IMR-90 (cell line): ENCODE measurements at places on chromosomes 4 and X. TPM values are rescaled to one million over a fixed set of nuclear protein-coding genes. Genes with fewer than 3 reads are reported as not detected.
A peak's percentile ranks its signal among the peaks of the same experiment; 100 is the strongest.

The ETNPPL gene
- not detected in 2 replicates for total RNA-seq

The NEUROG2 gene
- total RNA-seq, result not detected in 2 replicates

The TLL1 gene
- not detected in 2 replicates for total RNA-seq

The GUCY2F gene
- not detected in 2 replicates for total RNA-seq

The CDS1 gene
- total RNA-seq, result under 0.01 TPM in 1 of 2 replicates, not detected in the other

The VMA21 gene
- 28.5 and 49.4 TPM in 2 replicates for total RNA-seq

The AFM gene
- not detected in 2 replicates for total RNA-seq

The ZNF630 gene
- 0.28 and 0.54 TPM in 2 replicates for total RNA-seq

DNA sequence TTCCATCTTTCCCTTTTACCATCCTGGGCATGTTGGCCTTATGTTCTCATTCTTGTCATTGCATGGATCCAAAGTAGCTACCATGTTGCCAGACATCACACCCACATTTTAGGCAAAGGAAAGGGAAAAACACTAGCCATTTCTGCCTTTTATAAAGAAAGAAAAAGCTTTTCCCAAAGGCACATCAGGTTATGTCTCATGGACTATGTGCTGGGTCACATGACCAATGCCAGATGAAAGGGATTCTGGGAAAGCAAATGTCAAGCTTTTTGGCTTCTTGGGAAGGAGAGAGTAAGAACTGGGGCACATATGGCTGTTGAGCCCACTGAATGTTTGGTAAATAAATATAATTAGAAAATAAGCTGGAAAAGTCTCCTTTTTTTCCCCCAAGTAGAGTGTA is 4.3 kb upstream of the SOD3 start:
- no peak for DNase-seq

DNA sequence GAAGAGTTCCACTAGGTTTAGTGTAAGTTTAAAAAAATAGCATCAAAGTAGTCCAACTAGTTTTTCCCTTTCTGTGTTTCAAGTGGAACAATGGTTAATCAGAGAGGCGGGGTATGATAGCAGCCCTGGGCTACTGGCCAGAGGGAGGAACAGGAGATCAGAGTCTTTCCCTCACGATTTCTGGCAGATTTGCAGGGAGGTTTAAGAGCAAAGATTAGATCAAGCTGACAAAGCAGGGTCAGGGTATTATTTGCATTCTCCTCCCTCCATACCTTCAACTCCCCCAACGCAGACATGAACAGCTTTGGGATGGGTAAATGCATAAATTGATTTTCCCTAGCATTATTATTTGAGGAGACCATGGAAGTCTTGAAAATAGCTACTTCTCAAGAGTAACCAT is 277.6 kb upstream of the DIAPH2 start:
- DNase-seq, result peak; percentile 59

GRCh38 chr4:156765277-156765676 is 206.3 kb downstream of the PDGFC start:
- DNase-seq, result peak; percentile 28

DNA sequence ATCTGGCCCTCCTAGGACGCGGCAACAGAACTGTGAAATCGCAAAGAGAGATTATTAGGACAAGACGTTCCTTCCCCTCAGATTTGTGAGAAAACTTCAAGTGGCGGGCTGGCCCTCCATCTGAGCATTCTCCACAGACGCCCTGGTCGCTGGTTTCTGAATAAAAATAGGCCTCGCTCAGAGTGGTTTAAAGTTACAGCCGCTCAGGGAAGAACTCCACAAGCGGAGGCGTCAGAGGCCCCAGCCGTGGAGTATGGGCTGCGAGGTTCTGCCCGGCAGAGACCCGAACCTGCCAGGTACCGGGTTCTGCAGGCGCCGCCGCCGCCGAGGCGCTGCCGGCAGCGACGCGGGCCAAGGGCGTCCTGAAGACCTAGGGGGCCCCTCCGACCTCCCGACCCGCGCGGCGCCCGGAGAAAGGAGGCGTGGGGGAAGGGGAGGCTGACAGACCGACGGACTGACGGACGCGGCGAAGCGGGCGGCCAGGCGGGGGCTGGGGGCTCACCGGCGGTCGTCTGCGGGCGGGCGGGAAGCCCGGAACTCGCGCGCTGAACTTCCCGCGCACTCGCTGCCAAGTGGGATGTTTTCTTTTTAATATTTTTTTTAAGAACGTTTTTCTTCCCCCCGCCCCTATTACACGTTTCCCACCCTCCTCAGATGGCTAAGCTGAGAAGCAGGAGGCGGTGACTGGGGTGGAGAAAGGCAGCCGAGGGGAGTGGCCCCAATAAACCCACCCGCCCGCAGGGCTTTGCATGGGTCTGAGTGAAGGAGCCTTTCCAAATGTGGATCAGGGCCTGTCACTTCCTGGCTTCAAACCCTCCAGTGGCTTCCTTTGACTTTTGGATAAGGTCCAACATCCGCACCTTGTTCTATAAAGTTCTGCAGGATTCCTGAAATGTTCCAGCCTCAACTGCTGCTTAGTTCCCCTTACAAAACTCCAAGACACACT is at the start of gene PABPC4L:
TSS of gene PABPC4L (minus strand) at position 574 of the 946 bp plus-strand sequence. CDS start 770 bp downstream, outside the sequence.
- DNase-seq, result peak; percentile 24

DNA sequence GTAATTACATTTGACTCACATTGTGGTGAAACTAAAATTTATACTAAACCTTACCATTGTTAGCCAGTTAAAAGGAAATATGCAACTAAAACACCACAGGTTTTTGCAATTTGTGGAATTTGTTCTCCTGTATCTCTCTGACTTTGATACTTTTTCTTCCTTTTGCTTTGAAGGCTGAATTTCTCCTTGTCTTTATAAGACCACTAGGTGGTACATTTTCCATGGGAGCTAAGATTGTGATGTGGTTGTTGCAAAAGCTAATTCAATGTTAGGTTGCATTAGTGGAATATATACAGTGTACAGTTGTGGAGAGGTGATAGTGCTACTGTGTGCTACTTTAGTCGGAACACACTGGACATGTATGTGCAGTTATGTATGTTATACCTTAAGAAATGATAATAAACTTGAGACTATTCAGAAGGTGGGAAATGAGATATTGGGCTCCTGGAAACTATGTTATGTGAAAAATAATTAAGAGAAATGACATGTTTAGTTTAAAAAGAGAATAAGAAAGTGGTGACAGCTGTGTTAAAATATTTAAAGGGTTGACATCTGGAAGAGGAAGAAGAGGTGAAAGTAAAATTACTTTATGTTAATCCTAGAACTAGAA is 70.3 kb downstream of the ARL9 start:
- peak; percentile 63 for DNase-seq

DNA sequence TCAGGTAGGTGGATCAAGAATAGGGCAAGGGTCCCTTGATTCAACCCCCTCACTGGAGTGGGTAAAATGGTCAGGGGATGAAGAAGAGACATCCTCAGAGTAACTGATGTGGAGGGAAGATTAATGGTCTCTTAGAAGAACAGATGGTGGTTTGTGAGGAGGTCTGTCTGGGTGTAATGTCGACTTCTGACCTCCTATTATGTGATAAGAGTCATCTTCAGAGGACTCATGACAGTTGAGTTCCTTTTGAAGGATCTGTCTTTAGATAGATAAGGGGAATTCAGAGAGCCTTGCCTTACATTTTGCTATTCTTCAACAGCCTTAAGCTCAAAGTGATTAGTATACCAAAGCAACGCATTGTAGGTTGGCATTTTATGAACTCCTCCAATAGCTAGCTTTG is 27.1 kb upstream of the MAGEA8 start:
- DNase-seq, result no peak
